ENCODE measurements at places on chromosomes 2 and 18.

DNA sequence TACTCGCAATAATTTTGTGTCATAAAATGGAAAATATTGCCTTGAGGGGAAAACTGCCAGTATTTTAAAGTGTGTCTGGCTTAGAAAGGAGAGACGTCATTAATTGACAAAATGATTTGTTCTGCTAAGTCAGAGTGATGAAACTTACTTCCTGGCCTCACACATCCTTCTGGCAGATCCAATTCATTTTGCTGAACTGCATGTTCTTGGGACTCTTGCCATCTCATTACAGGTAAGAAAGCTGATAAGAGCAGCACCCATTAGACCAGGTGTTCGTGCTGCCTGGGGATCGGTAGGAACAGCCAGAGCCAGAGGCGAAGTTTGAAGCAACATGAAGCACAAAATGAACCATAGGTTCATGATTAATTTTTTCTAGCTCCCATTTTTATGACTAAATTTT, 38.0 kb downstream of the KCNE4 start:
- DNase-seq = no peak

DNA sequence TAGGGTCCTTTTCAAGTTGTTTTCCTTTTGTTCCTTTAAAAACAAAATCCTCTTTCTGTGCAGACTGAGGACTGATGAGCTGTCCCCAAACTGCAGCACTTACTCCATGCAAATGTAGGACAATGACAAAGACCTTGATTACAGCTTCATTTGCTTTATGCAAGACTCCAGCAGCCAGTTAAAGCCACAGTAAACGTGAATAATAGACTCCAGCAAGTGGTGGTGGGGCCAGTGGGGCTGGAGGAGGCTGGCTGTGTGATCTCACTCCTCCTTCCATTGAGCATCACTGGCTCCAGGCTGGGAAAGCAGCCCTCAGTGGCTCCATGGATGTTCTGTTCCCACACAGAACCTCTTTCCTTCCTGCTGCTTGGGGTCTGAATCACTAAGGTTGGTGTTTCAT, 306.0 kb upstream of the CELF4 start:
- DNase-seq = no peak

DNA sequence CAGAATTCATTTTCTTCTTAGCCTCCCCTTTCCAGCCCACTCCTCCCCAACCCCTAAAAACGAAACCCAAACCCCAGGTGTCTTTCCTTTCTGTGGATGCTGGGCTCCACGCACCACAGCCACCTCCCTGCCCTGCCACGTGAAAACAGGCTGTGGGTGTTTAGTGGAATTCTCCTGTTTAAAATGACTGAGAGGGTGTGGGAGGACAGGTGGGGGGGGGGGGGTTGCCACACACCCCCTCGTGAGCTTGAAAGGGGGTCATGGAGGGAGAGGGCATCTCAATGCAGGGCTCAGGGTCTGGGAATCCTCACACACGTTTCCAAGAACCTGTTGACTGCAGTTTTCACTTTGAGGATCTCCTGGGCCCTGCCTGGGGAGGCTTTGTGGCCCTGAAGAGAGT, 110.3 kb downstream of the FAM210A start:
- no peak for DNase-seq

- no peak for DNase-seq
Measured at GRCh38 chr2:3739313-3739712, 35.9 kb downstream of the DCDC2C start.
